ENCODE measurements at places on chromosomes 6 and 20.
A peak's percentile ranks its signal among the peaks of the same experiment; 100 is the strongest.

DNA sequence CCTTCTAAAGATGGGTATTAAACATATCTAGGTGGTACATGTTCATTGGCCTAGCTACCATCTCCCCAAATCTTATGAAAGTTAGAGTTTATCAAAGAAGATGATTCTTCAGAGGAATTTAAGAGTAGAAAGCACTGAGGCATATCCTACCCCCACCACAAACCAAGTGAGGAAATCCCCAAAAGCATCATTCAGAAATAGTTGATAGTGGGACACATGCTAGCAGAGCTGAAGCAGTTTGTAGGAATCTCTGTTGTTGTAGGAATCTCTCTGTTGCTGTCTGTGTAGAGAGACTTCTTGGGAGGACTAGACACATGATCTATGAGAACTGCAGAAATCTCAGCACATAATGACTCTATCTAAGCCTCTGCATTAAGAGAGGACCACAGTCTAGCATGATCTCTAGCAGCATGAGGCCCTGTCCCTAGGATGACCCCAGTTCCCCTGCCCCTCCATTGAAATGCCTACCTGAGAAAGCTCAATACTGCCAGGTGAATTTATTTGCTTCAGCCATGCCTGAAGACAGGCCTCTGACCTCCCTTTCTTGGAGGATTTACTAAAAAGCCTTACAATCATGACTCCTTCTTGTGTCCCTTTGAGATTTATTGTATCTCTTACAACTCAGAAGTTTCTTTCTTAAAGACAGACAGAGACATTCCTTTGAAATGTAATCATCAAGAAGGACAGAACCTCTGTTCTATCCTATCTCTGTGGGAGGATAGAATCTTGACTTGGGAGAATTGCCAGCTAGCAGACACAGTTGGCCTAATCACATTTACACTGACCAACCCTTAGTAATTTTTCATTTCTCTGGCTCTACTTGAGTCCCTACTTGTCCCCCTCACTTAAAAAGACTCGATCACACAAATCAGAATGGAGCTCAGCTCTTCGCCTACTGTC lies 582.4 kb downstream of the PHF3 start:
- DNase-seq: no peak

DNA sequence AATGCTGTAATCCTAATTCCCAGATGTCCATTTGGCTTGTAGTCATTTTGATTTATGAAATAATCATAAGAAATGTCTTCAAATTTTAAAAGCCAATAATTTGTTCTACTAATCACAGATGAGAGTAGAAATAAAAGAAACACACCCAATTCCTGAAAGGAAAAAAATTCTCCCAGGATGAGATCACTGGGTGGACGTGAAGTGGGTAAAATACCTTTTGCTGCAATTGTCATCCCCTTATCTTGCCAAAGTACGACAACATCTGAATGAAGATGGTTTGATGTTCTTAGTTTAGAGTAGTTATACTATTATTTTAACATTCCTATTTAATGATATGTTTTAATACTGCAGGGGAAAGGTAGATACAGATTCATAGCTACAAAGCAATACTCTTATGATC lies 33.7 kb downstream of the MTHFD1L start:
- no peak for DNase-seq

DNA sequence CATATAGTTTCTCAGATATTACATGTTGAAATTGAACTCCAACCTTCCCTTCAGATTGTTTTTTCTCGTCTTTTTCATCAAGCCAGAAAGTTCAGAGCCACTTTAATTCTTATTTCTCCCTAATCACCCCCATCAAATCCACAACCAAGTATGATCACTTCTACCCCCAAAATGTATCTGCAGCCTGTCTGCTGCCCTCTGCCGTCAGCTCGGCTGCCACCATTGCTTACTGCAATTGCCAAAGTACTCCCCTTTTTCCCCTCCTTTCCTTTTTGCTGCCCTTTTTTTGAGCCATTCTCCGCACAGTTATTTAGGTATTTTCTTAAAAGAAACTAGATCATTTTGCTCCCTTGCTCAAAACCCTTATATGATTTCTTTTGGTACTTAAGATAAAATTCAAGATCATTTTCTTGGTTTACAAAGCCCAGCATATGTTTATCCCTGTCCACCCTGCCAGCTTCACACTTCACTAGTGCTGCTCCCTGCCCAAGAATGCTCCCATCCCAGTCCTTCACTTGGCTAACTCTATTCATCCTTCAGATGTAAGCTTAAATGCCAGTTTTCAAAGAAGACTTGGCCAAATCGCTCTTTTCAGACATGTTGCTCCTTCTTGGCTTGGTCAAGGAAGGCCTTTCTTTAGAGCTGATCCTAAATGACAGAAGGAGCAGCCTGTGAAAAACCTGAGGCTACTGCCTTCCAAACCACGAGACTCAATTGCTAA lies 63.7 kb downstream of the SH3BGRL2 start:
- DNase-seq: no peak

- peak; percentile 9 for DNase-seq
Observed at GRCh38 chr6:31462026-31462963, 35.6 kb upstream of the MICB start.

DNA sequence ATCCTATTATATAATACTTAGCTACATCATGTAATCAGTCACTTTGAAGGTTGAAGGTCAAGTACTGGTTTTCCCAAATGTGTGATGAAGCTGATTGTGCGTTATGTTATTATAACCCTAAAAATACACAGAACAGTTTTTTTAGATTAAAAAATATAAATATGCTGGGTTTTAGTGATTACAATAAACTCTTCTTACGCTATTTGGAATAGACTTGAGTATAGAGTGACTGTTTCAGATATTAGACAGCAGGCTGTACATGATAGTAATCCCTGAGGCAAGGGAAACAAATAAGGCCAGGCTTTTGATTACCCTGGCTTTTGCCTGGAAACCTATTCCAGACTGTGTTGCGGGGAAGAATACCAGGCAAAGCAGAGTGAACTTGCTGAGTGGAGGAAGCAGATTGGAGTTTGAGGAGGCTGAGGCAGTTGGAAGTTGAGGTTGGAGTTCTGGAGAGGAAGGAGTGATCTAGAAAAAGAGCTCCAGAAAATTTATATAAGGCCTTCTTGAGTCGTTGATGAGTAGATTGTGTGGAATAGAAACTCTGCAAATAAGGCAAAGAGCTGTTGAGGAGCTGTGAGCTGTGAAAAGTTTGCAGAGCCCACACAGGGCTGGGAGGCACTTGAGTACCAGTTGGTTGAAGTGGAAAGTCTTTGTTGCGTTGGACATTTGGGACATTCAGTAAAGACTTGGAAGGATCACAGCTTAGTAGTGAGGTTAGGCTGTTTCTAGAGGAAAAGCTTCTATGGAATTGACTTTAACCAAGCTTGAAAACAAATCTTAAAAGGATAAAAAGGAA lies 26.4 kb downstream of the MAP3K4 start:
- no peak for DNase-seq
